WTC11 (cell line): ENCODE measurements at places on chromosomes 7 and 10.

DNA sequence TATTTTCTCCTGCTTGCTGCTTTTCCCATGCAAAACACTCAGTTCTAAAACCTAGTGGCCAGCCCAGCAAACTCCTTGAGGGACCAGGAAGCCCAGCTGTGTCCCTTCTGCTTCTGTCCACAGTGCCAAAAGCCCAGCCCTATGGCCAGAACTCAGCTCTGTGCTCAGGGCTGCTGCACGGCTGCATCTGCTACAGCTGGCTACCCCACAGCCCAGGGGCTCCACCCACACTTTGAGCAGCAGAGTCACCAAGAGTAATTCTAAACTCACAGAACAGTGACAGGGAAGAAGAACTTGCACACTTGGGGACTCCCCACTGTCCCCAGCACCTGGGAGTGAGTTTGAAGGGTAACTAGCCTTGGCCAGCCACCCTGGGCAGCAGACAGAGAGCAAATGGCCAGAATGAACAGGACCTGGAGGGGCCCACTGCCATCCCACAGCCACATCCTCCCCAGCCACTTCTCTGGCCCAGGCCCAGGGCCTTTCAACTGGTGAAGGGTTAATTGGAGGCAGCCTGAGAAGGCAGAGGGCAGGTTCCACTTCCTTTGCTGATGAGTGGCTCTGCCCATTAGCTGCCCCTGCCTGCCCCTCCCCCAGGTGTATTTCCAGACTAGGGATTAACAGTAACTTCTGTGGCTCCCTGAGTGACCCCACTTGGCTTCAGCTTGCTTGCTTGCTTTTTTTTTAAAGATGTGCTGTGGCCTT is 28.1 kb upstream of the TRIM8 start:
- DNase-seq = no peak

DNA sequence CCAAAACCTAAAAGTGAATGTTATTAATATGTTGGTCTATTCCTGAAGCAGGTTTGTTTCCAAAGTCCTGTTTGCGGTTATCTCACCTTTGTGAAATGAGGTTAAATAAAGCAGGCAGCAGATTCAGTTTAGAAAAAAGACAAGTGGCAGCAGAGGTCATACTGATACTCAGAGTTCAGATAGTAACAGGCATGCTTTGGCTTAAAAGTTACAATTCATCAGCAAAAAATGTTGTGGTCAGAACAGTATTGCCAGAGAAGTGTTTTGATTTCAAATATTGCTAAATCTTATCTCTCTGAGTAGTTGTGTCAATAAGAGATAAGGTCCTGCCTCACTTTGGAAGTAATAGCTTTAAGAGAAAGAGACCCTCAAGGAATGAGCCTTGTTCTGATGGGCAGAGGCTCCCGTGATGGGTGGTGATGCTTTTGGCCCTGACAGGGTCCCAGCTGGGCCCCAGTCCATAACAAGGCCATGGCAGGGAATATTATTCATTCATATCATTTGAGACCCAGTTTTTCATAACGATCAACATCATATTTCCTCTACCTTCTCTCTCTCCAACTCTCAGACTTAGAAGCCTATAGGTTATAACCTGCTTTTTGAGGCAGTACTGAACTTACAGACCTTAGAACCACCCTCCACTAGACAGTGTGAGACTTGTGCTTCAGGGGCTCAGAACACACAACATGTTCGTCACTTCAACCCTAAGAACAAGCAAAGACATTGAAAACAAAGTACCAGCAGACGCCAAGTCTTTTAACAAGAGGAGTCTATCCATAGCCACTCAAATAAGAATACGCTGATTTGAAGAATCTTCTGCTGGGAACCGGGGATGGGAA is 58.5 kb upstream of the AHR start:
- DNase-seq = no peak

DNA sequence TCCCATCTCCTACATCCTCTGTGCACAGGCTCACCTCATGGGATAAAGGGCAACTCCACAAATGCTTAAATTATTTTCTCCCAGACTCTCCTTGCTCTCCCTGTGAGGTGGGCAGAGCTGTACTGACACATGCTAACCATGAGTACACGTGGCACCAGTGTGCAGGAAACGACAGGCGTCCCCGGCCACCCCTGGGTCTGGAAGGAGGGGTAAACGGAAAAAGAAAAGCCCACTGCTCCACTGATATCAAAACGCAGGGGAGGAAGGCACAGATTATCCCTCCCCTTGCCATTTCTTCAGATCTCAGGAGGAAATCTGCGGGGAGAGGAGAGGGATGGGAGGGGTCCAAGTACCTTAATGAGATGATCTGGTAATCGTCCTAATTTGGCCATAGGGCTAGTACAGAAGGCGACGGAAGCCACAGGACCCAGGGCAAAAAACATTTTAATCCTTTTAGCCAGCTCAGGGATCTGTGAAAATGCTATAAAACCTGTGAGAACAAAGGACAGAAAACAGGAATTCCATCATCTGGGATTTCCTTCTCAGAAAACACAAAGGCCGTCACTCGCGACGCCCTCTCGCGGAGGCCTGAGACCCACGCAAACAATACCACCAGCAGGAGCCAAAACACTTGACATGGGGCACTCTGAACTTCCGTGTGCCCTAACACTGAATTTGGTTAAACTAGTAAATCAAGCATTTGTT is 17.8 kb upstream of the CH25H start:
- no peak for DNase-seq

GRCh38 chr10:58560068-58560467 is 47.4 kb downstream of the BICC1 start:
- DNase-seq = no peak

DNA sequence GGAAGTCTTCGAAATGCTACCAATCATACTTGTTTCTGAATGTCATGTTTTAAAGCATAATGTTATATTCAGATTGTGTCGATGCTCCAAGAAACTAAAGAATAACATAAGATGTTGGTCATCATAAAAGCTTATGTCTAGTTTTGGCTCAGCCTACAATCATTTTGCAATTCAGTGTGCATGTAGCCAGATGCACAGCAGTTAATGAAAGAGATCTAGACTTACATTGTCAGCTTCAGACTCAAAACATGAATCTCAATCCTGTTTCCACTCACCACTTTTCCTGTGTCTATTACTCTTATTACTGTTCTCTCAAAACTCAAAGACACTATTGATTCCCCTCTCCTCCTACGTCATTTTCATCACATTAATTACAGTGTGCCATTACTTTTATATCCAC is 21.4 kb downstream of the TMEM196 start:
- DNase-seq = no peak

GRCh38 chr7:10940704-10941355 is 32.8 kb upstream of the PHF14 start:
- DNase-seq = no peak

GRCh38 chr7:90774706-90775105 is 178.6 kb downstream of the CDK14 start:
- DNase-seq = no peak

DNA sequence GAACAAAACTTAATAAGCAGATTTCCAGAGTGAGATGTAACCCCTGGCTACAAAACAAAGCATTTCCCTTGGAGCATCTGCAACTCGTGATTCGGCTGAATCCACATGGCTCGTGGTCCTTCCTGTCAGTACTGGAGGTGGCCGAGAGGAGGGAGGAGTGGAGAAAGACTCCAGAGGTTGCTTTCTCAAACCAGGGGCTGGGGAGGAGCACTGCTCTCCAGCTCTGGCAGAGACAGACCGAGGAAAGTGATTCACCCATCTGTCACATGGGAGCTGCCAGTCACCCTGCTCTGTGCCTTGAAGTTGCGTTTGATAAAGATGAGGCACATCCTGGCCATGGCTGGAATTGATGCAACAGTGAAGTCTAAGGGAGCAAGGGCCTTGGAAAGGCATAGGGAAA is 72.7 kb downstream of the COL13A1 start:
- DNase-seq = no peak

- no peak for DNase-seq
Measured at GRCh38 chr7:39069896-39070881, 92.5 kb downstream of the POU6F2 start.

- DNase-seq = no peak
Measured at GRCh38 chr7:121639705-121640104, 233.3 kb upstream of the PTPRZ1 start.

DNA sequence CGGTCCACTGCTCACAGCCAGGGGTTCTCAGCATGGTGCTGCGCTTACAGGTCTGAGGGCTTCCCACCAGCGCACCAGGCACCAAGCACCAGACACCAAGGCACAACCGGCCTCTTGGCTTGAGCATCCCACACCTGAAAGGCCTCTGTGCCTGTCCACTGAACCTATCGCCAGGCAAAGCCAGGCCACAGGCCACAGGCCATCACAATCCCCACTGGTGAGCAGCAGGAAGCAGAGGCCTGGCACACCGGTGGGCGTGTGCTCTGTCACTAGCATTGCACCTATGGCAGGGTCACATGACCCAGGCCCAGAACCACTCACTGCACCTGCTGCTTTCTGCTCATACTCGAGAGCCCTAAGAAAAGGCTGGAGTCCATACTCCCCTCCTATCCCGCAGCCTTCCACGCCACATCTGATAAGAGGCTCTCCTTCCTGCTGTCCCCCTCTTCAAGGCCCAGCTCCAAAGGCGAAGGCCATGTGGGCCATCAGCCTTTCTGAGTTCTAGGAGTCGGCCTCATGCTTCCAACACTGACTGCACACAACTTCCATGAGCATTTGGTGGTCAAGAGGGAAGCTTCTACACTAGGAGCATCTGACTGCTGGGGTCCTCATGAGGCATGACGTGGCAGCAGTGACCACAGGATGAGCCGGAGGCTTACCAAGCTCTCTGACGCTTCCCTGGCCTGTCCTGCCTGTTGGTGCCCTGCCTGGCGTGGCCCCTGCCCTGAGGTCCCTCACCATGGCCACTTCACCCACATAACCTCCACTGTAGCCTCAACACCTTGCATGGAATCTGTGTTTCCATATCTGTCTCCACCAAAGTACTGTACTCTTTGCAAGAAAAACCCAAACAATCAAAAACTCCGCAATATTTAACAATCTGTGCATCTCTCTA is 166.3 kb downstream of the TNS3 start:
- DNase-seq = no peak

GRCh38 chr7:159153511-159153910 is 8.8 kb upstream of the VIPR2 start:
- no peak for DNase-seq

DNA sequence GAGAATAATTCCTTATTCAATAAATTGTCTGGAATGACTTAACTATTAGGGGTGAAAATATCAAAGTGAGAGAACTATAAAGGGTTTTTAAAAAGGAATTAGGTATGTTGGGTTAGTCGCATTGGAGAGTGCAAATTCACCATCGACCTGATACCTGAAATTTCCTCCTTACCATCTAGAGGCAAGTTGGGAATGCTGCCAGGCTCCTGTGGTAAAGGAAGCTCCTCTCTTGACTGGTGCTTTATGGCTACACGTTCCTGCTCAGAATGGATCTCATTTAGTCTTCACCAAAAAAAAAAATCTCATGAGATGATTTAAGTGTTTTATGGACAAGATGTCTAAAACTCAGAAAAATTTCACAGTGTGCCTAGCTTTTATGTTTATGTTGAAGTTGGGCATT is 129.8 kb downstream of the EGFR start:
- DNase-seq = no peak

DNA sequence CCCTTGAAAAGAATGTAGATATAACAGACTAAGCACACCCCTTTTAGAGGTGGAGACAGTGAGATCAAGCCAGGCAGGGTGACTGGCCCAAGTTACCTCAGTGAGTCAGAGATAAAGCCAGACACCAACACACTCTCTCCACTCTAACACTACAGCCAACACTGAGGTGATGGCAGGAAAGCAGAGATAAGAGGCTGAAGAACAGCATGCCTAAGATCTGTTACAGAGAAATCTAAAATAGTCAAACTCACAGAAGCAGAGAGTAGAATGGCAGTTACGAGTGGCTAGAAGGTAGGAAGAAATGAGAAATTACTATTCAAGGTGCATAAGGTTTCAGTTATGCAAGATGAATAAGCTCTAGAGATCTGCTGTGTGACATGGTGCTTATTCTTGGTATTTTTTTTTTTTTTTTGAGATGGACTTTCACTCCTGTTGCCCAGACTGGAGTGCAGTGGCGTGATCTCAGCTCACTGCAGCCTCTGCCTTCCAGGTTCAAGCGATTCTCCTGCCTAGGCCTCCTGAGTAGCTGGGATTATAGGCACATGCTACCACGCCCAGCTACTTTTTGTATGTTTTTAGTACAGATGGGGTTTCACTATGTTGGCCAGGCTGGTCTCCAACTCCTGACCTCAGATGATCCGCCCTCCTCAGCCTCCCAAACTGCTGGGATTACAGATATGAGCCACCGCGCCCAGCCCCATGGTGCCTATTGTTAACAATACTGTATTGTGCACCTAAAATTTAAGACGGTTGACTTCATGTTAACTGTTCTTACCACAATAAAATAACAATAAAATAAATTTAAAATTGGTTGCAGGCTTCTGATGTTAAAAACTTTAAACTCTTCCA is 28.7 kb downstream of the ICA1 start:
- no peak for DNase-seq

GRCh38 chr10:51086710-51087109 is 12.4 kb downstream of the PRKG1 start:
- no peak for DNase-seq
